Effector CD4-positive, alpha-beta T cell (primary cell): ENCODE measurements at places on chromosomes 3 and 15.
A peak's percentile ranks its signal among the peaks of the same experiment; 100 is the strongest.

GRCh38 chr3:144457758-144458157 lies 486.1 kb downstream of the DIPK2A start:
- DNase-seq, result no peak

- no peak for DNase-seq
Measured at GRCh38 chr3:15325228-15325627, 7.2 kb downstream of the SH3BP5 start.

- DNase-seq, result no peak
Measured at GRCh38 chr3:112302881-112303763, 9.1 kb upstream of the SLC9C1 start.

- DNase-seq, result no peak
Measured at GRCh38 chr3:123705488-123706285, 120.8 kb upstream of the HACD2 start.

DNA sequence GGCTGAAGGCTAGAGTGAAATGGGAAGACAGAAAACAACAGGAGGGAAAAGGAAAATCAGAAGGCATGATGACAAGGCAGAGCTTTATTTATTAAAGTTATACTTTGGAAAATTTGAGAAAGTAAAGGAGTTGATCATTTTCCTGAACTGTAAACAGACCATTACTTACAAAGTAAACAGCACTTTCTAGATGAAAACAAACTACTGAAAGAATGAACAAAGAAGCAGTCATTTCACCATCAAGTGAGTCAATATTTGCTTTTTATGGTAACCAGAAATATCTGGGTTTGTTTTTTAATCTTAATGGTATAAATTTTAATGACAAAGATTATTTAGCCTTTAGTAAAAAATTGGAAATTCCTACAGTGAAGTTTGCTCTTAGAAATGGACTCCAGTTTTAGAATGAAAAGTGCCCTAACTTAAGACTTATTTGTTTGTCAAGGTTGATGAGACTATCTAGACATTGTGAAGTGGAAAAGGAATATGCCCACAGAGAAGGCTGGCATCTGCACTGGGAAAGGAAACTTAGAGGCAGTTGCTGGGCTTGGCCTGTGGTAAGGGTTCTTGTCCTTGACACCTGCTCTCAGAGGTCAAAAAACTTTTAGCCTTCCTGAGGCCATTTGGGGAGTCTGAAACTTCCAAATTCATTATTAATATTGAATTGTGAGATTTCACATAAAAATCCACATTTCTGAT lies 47.2 kb downstream of the SPTSSB start:
- DNase-seq, result no peak

GRCh38 chr3:48248095-48248850 lies 7.4 kb downstream of the ZNF589 start:
- no peak for DNase-seq

GRCh38 chr3:50792568-50792967 lies 117.8 kb downstream of the DOCK3 start:
- DNase-seq, result no peak

DNA sequence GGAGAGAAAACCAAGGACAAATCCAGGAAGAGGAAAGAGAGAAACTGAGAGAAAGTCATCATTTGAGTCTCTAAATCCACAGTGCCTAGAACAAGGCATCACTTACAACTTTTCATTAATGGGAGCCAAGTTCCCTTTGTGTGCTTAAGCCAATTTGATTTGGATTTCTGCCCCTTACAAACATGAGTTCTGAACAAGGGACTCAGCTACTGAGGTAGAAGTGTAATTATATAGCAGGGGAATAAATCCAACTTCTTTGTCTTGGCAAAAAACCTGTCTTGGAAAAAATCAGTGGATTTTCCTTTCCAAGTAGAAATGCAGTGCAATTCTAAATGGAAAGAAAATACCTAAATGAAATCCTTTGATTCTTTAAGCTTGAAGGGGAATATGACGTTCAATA lies 307.2 kb upstream of the CNTN3 start:
- DNase-seq, result no peak

- DNase-seq, result no peak
Measured at GRCh38 chr3:89586676-89587075, 479.3 kb downstream of the EPHA3 start.

DNA sequence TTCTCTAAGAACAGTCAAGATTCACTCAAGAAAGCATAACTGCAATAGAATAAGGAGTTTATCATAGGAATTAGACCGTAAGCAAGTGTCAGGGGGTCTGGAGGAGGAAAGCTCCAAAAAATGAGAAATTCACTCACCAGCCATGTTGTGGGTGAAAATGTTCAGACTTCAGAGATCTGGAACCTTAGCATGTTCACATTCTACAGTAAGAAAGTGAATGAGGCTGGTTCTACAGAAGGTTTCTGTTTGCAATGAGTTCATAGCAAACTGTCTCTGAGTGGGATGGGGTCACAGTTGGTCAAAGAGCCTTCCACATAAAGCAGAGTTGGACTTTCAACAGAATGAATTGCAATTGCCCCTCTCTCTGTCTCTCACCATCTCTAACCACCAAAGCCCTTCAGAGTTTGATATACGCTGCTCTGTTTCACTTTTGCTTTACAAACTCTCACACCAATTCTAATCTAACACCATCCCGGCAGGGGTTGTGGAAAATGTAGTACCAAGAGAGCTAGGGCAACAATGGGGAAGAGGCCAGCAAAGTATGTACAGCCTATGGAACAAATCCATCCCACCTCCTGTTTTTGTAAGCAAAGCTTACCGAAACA lies 581.8 kb upstream of the UBE2E2 start:
- no peak for DNase-seq

GRCh38 chr3:62939707-62940106 lies 64.5 kb upstream of the CADPS start:
- no peak for DNase-seq

GRCh38 chr3:167304077-167304476 lies 76.0 kb downstream of the ZBBX start:
- no peak for DNase-seq

DNA sequence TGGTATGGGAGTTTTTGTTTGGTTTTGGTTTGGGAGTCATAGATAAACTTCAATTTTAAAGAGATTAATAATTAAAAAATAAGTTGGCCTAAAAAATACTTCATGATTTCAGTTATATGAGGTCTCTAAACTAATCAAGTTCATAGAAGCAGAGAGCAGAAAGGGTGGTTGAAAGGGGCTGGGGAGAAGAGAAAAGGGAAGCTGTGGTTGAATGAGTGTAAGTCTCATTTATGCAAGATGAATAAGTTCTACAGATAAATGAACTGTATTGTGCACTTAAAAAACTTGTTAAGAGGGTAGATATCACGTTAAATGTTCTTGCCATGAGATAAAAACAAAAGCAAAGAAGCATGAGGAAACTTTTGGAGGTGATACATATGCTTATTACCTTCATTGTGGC lies 188.7 kb downstream of the NSUN3 start:
- DNase-seq, result no peak

- DNase-seq, result no peak
Measured at GRCh38 chr3:124785973-124786372, 55.7 kb downstream of the UMPS start.

GRCh38 chr15:33201491-33202231 lies 7.1 kb upstream of the FMN1 start:
- DNase-seq, result peak; percentile 2
